ENCODE measurements at places on chromosomes 11 and 22.

GRCh38 chr11:129443276-129443675 is 67.6 kb downstream of the BARX2 start:
- DNase-seq, result no peak

DNA sequence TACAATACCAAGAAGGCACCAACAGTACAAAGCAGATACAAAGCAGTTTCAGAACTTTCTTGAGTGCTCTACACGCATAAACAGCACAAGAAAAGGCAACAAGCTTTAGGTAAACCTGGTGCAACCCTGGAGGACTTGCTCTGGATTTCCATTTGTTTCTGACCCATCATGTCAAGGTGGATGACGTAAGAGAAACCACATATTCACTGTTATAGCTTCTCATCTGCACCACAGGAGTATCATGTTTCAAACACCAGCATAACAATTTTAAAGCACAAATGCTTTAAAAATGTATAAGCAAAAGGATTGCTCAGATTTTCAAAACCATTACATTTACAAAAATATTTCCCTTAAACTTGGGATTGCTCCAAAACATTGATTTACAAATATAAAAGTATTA is 25.0 kb upstream of the YPEL1 start:
- DNase-seq, result no peak

- no peak for DNase-seq
These were observed 11.4 kb downstream of the USH1C start for GRCh38 chr11:17532784-17533183.

- DNase-seq, result peak; percentile 14
These were observed 628 bp upstream of the IGLL1 start for GRCh38 chr22:23580576-23581259.

DNA sequence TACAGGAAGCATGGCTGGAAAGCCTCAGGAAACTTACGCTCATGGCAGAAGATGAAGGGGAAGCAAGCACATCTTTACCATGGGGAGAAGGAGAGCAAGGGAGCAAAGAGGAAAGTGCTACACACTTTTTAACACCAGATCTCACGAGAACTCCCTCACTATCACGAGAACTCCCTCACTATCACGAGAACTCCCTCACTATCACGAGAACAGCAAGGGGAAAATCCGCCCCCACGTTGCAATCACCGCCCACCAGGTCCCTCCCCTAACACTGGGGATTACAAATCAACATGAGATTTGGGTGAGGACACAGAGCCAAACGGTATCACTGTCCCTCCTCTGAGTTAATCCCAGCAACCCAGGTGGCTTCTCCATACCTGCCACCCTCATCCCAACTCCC is 84.5 kb downstream of the MN1 start:
- DNase-seq, result no peak

DNA sequence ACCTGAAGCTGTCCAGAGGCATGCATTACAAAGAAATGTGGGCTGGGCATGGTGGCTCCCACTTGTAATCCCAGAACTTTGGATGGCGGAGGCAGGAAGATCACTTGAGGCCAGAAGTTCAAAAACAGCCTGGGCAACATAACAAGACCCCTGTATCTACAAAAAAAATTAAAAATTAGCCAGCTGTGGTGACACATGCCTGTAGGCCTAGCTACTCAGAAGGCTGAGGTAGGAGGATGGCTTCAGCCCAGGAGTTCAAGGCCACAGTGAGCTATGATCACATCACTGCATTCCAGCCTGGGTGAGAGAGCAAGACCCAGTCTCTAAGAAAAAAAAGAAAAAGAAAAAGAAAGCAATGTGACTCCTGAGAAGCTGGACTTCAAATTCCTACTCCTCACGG is 138.5 kb upstream of the HSD17B12 start:
- no peak for DNase-seq

- DNase-seq, result peak; percentile 27
These were observed 78.2 kb downstream of the FAM76B start for GRCh38 chr11:95711162-95711944.

DNA sequence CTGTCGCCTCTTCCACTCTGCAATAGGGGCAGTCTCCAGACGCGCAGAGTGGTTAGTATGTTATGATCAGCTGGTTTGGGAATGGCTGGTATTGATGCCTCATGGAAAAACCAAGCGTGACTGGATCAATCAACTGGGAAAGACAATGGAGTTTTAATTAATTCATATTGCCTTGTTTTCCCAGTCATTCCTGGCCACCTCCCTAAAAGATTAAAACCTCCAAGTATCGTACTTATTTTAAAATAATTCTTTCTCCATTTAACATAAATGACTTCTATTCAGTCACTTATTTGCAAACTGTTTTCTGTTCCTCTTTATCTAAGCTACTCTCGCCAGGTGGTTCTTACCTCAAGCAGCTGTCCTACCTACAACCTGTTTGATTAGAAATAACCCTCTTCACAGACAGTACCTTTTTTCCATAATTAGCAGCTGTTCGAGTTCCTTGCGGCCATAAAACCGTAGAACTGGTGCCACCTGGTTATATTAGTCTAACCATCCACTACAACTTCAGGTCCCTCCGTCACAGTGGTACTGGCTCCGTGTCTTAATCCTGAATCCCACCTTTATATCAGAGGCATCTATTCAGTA is 898 bp downstream of the ZNF215 start:
- no peak for DNase-seq

DNA sequence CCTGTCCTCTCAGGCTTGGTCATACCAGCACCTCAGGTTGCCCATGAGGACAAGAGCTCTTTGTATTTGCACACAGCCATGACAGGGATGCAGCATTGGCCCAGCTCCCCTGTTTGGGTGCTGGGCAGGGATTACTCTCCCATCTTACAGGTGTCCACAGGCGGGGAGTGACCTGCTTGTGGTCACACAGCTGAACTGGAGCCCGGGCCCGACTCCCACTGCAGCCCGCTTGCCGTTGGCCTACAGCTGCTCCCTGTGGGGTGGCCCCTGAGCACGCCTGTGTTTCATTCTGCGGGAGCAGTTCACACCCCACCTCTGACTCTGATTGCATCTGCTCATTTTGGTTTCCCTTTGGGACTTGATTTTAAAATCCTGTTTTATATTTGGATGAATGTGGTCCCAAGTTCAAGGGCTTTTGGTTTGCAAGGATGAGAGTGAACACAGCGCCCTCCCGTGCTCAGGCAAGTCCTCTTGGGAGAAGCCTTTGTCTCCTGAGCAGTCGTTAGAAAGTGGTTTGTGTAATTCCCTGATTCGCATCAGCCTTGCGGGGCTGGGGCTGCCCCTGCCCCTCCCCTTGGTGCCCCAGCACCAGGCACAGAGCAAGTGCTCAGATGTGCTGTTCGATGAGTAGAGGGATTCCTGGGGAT is 9.3 kb downstream of the PICK1 start:
- DNase-seq, result no peak

DNA sequence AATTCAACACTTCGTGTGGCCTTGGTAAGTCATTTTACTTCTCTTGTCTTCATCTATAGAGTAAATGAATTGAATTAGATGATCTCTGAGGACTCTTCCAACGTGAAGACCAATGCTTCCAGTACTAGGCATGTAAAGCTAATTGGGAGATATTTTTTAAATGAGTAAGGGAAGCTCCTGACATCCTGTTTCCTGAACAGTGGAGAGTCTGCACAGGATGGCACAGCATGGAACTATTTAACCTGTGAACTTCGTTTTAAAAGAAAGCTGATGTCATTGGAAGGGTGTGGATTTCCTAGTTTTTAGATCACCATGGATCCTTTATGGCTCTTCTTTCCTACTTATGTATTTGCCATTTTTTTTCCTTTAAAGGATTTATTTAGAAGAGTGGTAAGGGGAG is 48.4 kb upstream of the HSD17B12 start:
- no peak for DNase-seq

DNA sequence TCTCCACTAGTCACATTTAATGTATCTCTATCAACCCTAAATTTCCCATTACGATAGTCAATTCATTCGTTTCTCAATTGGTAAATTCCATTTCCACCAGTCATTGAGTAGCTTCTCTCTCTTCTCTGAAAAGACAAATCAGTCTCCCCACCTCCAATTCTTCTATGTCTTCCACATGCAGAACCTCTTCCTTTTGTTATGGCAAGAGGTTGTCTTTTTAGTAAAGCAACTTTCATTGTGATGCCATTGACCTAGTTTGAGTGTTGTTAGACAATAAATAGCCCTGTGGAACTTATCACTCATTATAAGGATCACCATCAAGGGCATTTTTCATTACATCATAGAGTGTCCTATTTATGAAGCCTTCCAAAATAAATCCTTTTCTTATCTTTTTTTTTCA is 340.9 kb downstream of the LRRC4C start:
- DNase-seq, result no peak

- no peak for DNase-seq
These were observed 324.1 kb upstream of the NCAM1 start for GRCh38 chr11:112637076-112637475.

GRCh38 chr11:62614275-62614674 is 1.2 kb downstream of the ROM1 start:
- DNase-seq, result peak; percentile 47

DNA sequence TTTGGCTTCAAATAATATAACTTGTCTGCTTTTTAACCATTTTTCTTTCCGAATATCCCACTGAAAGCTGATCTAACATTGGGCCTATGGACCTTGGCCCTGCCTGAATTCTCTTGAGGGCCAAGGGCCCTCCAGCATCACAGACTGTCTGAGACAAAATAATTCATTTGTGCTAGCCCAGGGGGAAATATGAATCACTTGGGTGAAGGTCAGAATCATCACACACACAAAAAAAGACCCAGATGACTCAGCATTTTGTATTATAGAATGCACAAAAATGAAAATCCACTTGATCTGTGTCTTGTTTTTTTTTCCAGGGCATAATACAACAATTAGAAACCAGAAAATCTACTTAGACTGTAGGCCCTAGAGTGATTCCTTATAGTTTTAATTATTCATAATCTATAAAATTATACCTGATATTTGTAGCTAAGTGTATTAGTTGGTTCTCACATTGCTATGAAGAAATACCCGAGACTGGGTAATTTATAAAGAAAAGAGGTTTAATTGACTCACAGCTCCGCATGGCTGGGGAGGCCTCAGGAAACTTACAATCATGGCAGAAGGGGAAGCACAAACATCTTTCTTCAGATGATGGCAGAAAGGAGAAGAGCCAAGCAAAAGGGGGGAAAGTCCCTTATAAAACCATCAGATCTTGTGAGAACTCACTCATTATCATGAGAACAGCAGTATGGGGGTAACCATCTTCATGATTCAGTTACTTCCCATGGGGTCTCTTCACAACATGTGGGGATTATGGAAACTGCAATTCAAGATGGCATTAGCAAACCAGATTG is 15.6 kb upstream of the RDX start:
- peak; percentile 78 for DNase-seq

- no peak for DNase-seq
These were observed 21.3 kb downstream of the TNKS1BP1 start for GRCh38 chr11:57303280-57303989.

DNA sequence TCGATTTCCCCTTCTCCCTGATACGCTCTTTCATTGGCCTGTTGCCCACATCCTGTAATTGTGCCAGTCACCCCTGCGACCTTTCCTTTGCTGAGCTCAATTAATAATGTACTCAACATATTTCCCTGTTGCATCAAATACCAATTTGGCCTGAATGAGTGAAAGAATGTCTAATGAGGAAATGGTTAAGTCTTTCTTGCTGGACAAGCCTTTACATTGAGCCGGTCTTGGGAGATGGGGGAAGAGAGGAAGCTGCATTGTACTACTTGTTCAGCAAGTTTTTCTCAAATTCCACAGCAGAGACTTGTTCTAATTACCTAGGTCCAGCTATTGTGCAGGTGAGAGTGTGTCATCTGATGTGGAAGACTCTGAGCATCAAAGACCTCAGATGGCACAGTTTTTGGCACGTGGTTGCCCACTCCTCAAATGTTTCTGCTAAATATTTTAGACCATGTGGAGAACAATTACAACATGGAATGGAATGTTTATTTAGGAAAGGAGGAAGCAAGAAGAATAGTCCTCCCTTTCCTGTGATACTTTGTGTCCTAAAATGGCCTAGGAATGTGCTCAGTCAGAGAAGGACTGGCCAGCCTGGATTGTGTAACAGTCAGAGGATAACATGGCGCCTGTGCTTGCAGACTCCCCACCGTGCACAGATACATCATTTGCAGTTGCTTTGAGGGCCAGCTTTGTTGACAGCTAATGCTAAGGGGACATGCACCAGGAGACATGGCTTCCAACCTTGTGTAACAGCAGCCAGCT is 129.5 kb upstream of the E2F8 start:
- no peak for DNase-seq

- no peak for DNase-seq
These were observed 684.9 kb upstream of the CCDC90B start for GRCh38 chr11:83971063-83971462.

DNA sequence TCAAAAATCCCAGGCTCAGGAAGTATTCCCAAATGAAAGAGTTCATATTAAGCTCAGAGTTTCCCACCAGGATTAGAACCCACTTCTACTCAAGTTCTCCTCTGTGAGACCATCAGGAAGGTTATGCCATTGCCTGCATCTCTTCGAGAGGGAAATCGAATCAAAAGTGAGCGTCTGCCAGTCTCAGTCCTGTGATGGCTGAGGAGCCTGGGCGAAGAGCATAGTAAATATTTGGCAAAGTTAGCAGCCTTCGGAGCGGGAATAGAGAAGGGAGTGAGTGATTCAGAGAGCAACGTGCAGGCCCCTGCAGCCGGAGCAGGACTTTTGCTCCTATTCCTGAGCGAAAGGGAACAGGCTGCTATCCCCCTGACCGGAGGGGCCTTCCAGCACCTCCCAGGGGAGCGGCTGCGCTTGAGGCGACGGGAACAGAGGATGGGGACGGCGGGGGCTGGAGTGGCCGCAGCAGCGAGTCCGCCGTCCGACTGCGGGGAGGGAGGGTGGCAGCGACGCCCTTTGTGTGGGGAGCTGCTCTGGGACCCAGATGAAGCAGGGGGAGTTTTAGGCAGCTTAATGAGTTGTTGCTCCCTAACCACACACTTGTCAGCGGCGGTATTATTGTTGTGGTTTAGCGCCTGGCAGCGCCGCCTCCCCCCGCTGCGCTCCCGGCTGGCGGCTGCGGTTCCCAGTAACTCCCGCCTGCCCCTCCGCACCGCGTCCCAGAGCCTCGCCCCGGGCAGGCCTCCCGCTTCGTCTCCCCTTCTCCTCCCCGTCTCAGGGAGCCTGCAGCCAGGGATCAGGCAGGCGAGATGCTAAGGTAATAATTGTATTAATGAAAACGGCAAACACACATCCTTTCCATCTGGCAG is 21.7 kb upstream of the NRGN start:
- no peak for DNase-seq

DNA sequence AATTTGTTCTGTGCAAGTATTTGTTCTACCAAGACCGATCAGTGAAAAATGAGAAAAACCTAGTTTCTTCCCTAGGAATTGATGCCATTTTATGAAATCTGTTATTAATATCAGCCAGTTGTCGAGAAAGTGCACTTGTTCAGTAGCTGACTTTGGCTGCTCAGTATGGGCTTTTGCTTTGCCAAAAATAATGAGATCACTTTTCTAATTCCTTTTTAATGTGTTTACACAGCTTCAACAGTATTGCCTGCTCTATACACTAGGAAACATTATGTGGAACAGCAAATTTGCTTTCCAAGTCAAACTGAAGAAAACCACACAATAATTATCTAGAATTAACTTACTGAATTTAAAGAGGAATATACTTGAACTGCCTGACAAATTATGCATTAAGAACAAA is 34.4 kb downstream of the SCUBE2 start:
- DNase-seq, result no peak

GRCh38 chr22:45889539-45890350 is 87.2 kb downstream of the WNT7B start:
- DNase-seq, result no peak

Measured in activated CD4-positive, alpha-beta T cell treated with anti-CD3 and anti-CD28 coated beads, Interleukin-2, Interleukin-4, amounts not matched to agents 100 ng/mL and 50 ng/mL, durations not matched to agents 16 hours and 8 hours (primary cell).